ENCODE measurements at places on chromosomes 16 and 17.

- no peak for DNase-seq
Observed at GRCh38 chr16:88491001-88491559, 38.0 kb downstream of the ZFPM1 start.

- DNase-seq: no peak
Observed at GRCh38 chr16:85270374-85270773, 158.1 kb upstream of the CIBAR2 start.

- DNase-seq: no peak
Observed at GRCh38 chr17:76018340-76018680, 8.8 kb downstream of the EVPL start.

GRCh38 chr16:85641305-85641704 is 28.2 kb downstream of the GSE1 start:
- no peak for DNase-seq

GRCh38 chr17:19333736-19334290 is 28.7 kb downstream of the B9D1 start:
- no peak for DNase-seq

- no peak for DNase-seq
Observed at GRCh38 chr17:59366773-59367656, 35.6 kb downstream of the YPEL2 start.

- DNase-seq: peak; percentile 54
Observed at GRCh38 chr17:31788956-31789355, 70.1 kb downstream of the COPRS start.

GRCh38 chr16:66026211-66026610 is 340.3 kb upstream of the CDH5 start:
- DNase-seq: peak; percentile 53

- DNase-seq: peak; percentile 65
Observed at GRCh38 chr16:31875112-31875803, 1.7 kb downstream of the ZNF267 start.

- no peak for DNase-seq
Observed at GRCh38 chr17:33015716-33016346, 24.2 kb downstream of the SPACA3 start.

DNA sequence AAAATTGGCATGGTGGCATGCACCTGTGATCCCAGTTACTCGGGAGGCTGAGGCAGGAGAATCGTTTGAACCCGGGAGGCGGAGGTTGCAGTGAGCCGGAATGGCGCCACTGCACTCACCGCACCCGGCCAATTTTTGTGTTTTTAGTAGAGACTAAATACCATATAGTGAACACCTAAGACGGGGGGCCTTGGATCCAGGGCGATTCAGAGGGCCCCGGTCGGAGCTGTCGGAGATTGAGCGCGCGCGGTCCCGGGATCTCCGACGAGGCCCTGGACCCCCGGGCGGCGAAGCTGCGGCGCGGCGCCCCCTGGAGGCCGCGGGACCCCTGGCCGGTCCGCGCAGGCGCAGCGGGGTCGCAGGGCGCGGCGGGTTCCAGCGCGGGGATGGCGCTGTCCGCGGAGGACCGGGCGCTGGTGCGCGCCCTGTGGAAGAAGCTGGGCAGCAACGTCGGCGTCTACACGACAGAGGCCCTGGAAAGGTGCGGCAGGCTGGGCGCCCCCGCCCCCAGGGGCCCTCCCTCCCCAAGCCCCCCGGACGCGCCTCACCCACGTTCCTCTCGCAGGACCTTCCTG is at the start of gene HBQ1:
Gene HBQ1, plus strand, starts transcription at position 359 of the 575 bp plus-strand sequence. Its CDS starts 28 bp downstream, at position 387.
- DNase-seq: no peak

DNA sequence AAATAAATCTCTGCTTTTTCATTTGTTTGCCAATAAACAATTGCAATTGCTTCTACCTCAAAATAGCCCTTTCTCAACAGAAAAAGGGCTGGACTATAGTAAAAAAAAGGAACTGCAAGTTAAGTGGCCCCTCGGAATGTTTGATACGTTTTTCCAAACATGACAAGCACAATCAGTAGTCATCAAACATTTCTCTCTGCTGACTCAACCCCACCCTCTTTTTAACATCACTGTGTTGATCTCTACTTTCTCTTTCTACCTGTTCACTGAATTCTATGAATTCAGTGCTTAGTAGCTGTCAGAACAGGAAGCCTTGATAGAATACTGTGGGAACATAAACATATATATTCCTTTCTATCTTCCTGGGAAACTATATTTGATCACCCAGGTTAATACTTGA is 116.5 kb upstream of the AXIN2 start:
- peak; percentile 14 for DNase-seq

DNA sequence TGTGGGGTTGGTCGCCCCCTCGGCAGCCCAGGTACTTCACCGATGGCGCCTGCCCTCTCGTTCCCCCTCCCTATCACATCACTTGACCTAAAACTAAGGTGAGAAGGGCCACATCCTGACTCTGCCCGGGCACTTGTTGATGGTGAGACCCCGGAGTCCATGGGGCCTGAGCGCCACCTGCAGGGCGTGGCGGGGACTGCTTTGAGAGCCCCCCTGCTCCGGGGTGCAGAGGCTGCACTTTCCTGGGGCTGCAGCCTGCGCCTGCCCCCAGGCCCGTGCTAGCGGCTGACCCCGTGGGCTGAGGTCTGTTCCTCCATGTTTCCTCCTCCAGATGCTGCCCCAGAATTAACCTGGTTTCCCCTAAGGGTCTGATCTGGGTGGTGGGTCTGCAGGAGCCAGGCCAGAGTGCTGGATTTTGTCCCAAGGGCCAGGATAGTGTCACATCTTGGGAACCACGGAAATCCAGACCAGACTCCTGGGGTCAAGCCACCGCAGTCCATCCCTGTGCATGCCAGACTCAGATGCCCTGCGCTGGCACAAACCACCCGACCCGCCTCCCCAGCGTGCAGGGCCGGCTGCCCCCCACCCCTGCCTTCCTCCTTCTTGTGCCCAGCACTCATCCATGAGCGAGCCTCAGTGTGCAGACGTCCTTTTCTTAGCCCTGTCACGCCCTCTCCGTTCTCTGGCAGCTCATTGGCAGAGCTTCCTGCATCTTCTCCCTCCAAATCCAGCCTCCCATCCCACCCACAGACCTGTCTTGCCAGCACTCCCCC is 2.7 kb downstream of the NDUFAF8 start:
- DNase-seq: no peak
